ENCODE measurements at places on chromosomes 1 and 21. TPM values are rescaled to one million over a fixed set of nuclear protein-coding genes. Genes with fewer than 3 reads are reported as not detected.

- no peak for DNase-seq
Measured at GRCh38 chr21:37231671-37232070, 35.5 kb downstream of the VPS26C start.

DNA sequence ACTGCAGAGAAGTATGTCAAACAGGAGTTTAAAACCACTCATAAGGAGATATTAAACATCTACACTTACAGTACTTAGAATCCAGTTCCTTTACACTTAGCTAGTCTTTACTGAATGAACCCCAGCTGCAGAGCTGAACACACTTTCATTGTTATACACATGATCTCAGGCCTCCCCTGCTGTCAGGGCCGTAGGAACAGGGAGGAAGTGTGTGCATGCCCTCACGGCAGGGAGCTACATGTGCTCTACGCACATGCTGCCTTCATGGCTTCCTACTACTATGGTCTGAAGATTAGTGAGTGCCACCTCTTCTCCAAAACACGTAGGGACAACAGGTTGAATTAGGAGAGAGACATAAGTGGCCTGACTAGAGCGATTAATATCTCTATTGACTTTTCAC lies 191.5 kb downstream of the SIPA1L2 start:
- no peak for DNase-seq

- DNase-seq: no peak
Measured at GRCh38 chr21:37555672-37556261, 189.2 kb downstream of the DYRK1A start.

DNA sequence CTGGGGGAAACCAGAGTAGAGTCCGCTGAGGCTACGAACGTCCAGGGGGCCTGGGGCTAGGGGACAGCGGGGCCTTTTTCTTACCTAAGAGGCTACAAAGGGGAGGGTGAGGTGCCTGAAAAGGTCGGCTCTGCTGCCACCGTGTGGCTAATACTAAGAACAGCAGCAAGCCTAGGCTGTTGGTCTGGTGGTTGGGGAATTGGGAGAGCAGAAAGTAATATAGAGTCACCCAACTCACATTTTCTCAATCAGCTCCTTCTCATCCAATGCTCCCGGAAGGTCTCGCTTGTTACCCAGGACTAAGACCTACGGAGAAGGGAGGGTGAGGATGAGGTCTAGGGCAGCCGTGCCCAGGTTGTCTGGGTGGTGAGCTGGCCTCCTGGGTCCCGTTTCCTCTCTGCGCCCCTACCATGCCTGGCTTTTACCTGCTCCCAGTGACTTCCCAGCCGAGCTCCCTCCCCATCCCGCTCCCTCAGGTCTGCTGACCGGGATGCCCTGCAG lies 9.3 kb downstream of the ARL8A start:
- no peak for DNase-seq

GRCh38 chr1:227297073-227297793 lies 21.1 kb downstream of the CDC42BPA start:
- no peak for DNase-seq

DNA sequence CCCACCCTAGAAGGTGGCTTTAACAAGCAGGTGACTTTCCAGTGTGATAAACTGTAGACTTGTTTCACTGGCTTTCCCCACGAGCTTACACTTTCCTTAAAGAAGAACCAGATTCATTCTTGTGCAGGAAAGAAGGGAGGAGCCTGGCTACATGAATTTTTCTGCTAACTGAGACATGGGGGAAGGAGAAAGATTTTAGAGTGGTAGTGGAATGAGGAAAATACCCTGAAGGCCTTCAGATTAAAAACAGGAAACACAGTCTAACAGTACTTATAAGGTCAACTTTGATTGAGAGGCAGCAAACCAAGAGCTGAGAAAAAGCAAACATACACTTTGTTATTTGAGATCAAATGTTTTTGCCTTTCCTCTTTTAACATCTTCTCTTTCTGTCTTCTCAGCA lies 640.9 kb upstream of the PLXNA2 start:
- no peak for DNase-seq

- no peak for DNase-seq
Measured at GRCh38 chr1:34754964-34755637, at the start of gene GJB5. TSS of gene GJB5 (plus strand) at chr1:34755047. CDS start at chr1:34757331, 2,284 bp downstream.

The CRP gene
- not detected for total RNA-seq

The SLC26A9 gene
- not detected for total RNA-seq

The ADAM15 gene
- total RNA-seq: 38.3 TPM

Measured in urinary bladder (tissue), 4 donors.